NCI-H187 treated with DMSO at 0.1 percent for 48 hours (cell line): ENCODE measurements at places on chromosomes 13 and 19.

DNA sequence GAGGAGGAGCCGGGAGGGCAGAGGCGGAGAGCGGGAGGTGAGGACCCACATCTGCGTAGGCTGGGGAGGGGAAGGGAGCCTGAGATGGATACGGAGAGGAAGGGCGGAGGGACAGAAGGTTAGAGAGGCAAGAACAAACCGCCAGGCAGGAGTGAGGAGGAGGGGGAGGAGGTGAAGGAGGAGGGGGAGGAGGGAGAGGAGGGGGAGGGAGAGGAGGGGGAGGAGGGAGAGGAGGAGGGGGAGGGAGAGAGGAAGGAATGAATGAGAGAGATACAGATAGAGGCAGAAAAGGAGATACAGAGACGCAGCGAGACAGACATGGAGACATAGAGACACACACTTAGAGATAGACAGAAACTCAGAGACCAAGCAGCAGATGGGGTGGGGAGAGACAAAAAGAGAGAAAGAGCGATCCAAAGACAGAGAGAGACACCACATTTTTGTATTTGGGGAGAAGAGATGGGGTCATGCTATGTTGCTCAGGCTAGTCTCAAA, 782 bp upstream of the CA11 start:
- DNase-seq = no peak

GRCh38 chr13:113936166-113936965, 37.5 kb downstream of the C13orf46 start:
- DNase-seq = no peak

- DNase-seq = no peak
Observed at GRCh38 chr13:96199315-96199714, 109.4 kb downstream of the HS6ST3 start.

- no peak for DNase-seq
Observed at GRCh38 chr19:19749908-19750841, 17.3 kb upstream of the ZNF14 start.

DNA sequence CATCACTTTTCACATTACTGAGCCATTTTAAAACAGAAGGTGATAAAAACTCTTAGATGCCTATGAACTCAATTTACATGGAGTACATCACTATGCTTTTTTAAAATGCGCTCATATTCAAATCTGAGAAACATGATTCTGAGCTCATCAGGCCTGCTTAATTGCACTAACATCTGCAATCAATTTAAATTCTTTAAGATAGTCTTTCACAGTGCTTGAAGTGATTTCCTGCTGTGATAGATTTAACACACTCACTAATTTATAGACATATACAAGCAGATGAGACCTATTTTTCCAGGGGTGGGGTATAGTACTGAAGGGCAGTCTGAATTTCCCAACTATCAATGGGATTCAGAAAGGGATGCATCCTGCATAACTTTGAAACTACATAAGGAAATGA, 82.9 kb downstream of the DIAPH3 start:
- DNase-seq = no peak

GRCh38 chr13:110319397-110319773, 12.3 kb downstream of the COL4A2 start:
- no peak for DNase-seq

DNA sequence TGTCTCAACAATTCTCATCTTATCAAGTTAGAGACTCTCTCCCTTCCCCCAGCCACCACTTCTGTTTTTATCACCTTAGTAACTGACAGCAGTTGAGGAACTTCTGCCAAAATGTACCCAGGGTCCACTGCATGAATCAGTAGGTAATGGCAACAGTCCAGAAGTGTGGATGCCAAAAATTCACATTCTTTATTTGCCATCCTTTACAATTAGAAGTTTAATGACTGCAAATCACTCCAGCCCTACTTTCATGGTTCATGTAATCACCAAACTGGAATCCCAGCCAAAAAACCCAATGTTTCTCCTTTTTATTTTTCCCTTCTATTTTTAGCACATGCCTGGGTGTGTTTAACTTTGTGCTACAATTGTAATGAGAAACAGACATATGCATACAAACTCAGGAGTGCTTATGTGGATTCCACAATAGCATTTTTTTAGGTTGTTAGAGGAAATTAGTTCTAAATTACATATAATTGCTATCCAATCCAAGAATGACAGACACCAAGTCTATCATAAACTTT, 243.5 kb downstream of the RGCC start:
- DNase-seq = no peak

- no peak for DNase-seq
Observed at GRCh38 chr13:43489233-43489632, 297.5 kb downstream of the ENOX1 start.

DNA sequence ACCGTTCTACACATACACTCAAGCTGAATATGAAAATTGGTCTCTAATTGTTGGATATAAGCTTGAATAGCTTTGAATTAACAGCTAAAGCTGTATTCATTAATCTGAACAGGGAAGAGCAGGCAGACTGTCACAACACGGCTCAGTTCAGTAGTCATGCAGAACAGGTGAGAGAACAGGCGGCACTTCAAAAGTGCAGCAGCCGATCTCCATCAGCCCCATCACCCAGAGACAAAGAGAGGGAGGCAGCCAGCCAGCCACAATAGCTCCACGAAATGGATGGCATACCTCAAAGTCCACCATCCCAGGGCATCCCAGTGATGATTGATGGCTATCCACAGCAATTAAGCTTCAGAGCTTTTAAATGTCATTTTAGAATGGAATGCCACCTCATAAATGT, 419.2 kb downstream of the OLFM4 start:
- DNase-seq = no peak

DNA sequence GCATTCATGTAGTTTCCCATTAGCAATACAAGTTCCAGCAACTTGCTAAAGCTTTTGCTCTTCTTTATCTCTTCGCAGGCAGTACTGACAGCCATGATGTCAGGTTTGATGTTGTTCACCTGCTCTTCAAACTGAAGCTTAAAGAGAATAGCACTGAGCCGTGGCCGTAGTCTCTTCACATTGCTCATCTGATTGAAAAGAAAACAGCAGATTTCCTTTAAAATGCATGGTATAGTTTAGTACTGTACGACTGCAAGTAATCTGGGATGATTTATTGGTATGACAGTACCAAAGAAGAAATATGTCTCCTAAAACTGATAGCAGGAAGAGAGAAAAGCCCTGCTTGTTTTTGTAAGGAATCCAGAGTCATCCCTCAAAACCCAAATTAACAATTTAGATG, 284.4 kb downstream of the DIAPH3 start:
- DNase-seq = peak; percentile 58

- no peak for DNase-seq
Observed at GRCh38 chr13:98228661-98229341, 51.7 kb upstream of the RNF113B start.

GRCh38 chr19:49475191-49475917, 1.3 kb downstream of the FLT3LG start:
- no peak for DNase-seq

- DNase-seq = no peak
Observed at GRCh38 chr13:23770428-23770827, 118.8 kb downstream of the MIPEP start.

GRCh38 chr13:30097089-30097488, 210.3 kb downstream of the KATNAL1 start:
- no peak for DNase-seq

DNA sequence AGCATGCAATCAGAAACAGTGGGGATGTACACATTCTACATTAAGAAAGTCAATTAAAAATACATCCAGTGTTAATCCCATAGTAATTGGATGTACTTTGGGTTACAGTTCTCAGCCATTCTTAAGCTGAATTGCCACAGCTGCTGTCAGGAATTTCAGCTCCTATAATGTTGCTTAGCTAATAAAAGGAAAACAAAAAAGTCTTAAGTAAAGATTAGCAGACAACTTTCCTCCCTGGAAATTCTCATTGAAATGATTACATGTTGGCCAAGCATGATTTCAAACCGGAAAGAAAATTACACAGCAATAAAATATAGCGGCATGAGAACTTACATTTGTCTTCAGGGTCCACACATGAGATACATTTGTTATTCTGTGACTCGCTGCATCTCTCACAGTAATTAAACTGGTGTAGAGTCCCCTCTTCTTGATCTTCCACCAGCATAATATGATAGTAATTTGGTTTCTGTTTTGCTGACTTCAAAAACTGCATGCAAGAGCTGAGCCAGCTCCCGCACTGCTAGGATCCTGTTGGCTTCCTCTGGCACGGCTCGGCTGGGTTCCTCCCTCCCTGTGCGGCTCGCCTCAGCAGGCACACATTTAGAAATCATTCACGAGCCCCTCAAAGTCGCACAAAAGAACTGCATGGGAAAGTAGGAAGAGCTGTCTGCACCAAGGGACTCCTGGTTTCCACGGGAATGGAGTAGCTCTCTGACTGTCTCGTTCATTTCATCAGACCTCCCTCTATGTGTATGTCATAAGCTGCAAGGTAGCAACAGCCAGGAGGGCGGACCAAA, at the start of gene HTR2A:
Gene HTR2A (minus strand): TSS at position 713 of the 797 bp plus-strand sequence. CDS start 1,147 bp downstream, outside the sequence.
- no peak for DNase-seq

- DNase-seq = no peak
Observed at GRCh38 chr19:30682146-30682998, 310.2 kb downstream of the ZNF536 start.

- no peak for DNase-seq
Observed at GRCh38 chr13:108560093-108560492, 69.3 kb upstream of the MYO16 start.

DNA sequence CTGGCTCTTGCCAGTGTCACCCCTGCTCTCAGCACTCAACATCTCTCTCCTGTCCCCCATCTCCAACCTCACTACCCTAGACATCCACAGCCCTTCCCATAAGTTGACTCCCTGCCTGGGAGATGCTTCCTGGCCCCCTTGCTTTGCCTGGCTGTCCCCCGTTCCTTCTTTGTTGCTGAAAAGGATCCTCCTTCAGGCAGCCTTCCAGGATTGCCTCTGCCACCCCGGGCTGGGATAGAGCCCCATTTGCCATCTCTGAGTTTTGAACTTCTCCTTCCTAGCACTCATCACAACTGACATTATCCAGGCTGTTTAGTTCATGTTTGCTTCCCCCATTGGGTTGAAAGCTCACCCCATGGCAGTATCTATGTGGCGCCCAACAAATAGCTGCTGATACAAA, 20.0 kb downstream of the CPAMD8 start:
- no peak for DNase-seq

- no peak for DNase-seq
Observed at GRCh38 chr13:111423168-111423785, 102.8 kb downstream of the TEX29 start.

DNA sequence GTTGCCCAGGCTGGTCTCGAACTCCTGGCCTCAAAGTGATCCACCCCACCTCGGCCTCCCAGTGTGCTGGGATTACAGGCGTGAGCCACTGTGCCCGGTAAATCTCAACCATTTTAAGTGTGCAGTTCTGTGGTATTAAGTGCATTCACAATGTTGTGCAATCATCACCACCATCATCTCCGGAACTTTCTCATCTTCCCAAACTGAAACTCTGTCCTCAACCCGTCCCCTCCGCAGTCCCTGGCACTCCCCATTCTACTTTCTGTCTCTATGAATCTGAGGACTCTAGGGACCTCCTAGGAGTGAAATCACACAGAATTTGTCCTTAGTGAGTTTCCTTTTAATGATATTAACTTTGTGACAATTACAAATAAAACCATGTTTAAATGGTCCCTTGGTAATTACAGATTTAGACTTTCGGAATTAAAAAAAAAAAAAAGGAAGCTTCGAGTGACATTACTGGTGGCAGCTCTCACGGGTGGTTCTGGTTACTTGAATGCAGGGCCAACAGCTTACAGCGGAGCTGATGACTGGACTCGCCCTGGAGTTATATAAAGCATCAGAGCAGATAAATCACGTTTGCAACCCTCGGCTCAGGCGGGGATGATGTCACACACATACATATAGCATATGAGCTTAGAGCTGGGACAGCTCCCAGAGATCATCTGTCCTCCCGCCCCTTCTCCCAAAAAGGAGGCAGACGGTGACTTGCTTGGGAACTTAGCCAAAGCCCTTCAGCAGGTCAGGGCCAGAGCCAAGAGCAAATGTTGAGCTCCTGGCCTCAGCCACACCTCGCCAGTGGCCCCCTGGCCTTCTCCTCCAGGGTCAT, 89.8 kb downstream of the ZNF557 start:
- no peak for DNase-seq

DNA sequence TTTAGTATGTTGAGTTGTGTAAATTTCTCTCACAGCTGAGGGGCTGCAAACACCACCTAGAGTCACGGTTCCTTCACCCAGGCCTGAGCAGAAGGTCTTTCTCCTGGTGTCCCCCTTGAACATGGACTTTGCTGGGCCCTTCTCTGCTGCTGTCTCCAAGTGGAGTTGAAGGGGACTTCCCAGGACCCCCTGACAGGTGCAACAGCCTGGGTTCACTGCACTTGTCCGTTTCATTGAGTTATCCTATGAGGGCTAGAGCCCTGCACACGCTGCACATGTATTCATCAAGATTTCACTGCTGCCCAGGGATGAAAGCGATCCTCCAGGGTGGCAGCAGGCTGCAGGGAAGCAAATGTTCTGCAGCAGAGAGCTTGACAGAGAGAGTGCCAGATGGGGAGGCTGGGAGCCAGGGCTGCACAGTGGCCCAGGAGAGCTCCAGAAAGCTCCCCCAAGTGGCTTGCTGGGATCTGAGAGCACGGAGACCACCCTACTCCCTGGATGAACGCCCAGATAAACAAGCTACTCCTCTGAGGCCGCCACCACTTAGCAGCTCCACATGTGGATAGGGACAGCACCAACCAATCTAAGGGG, 10.3 kb downstream of the TMEM272 start:
- no peak for DNase-seq

DNA sequence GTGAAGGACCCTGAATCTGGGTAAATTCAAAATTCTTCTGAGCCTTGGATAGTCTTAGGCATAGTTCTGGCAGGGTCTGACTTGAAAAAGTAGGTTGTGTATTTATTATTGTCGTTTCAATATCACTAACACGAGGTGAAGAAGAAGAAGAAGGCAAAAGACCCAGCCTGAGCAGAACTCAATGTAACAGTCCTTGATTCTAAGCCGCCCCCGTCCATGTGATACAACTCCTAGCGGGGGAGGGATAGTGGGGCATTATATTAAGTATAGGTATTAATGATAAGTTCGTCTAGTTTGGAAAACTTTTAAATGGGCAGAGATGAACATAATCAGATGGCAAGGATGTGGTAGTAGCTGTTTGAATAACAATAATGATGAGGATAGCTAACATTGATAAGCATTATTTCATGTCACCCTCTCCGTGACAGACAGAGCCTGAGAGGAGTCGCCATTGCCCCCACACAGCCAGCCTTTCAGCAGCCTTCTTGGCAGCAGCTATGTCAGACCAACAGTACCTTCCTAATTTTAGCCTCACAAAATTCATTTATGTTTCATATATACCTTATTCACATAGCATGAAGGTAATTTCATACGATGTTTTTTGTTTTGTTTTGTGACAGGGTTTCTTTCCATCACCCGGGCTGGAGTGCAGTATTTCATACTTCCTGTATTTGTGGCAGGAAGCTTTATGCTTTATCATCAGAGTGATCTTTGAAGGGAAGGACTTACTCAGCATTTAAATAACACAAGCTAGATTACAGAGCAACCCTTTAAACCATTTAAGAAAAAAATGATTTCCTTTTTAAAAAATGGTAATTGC, 64.4 kb upstream of the NPAS1 start:
- no peak for DNase-seq

- DNase-seq = no peak
Observed at GRCh38 chr13:76871432-76871831, 14.8 kb downstream of the KCTD12 start.

- DNase-seq = no peak
Observed at GRCh38 chr13:40980461-40980860, 38.7 kb downstream of the ELF1 start.
